ENCODE measurements at places on chromosomes 7 and 10.

DNA sequence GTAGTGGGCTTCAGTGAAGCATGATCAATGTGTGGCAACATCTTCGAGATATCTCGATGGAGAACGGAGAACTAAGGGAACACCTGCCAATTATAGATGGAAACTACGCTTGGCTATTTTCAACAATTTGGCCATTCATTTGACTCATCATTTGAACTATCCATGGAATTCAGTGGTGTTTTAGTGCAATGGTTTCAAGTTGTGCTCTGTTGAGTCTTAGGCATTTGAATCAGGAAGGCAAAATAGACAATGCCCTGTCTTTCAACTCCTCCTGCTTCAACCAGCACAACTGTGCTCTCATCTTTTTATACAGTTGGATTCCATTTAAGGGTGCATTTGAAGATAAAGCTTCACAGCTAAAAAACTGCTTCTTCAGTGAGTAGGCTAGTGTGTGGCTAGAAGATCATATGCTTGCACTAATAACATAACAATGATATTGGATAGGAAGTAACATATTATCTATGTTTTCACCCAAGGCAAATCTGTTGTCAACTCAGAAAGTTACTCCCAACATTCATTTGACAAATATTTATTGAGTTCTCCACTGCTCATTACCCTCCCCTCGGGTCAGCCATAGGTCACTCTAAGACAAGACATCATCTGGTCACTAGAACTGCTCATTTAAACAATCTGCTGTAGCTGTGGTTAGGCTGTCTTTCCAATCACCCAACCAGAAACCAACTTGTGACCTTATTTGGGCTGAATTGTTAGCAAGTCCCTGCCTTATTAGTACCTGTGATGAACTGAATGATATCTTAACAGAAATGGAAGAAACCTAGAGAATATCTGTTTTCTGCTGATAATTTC is 314.1 kb upstream of the SP4 start:
- DNase-seq = no peak

- DNase-seq = no peak
These were observed 116.7 kb upstream of the TMEM106B start for GRCh38 chr7:12094365-12094921.

GRCh38 chr10:100654782-100655325 is 90.5 kb upstream of the PAX2 start:
- DNase-seq = no peak

GRCh38 chr10:13272164-13272571 is 27.7 kb downstream of the PHYH start:
- DNase-seq = no peak

DNA sequence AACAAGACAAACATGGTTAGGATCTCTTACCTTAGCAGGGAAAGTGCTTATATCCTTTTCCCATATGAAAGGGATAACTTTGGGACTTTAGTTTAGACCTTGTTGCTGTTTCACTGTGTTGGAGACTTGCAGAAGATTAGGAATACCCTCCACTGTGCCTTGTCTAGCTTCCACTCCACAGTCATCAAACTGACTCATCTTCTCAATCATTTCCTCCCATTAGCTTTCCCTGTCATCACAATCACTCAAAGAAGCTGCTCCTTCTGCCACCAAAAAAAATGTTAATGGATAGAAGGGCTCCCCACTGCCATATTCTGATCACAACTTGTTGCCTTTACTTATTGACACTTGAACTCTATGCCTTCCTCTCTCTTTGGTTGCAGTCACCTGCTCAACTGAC is 16.8 kb downstream of the GNG11 start:
- no peak for DNase-seq

DNA sequence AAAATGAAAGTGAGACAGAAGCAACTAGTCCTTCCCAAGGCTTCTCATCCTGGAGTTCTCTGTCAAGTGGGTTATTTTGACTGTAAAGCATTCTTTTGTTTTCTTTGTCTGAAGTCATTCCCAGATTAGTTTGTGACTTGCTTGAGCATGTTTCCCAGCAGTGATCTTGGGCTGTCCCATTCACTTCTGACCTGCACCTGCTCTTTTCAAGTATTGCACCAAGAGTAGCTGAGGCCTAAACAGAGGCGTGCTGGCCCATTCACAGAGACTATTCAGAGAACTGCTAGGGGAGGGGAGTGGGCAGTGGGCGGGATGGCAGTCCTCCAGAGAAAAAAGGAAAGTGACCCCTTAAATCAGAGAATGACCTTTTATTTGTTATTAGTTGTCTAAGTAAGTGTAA is 61.3 kb downstream of the CACNA2D1 start:
- DNase-seq = no peak

GRCh38 chr7:114368492-114368891 is 46.1 kb upstream of the FOXP2 start:
- DNase-seq = no peak

DNA sequence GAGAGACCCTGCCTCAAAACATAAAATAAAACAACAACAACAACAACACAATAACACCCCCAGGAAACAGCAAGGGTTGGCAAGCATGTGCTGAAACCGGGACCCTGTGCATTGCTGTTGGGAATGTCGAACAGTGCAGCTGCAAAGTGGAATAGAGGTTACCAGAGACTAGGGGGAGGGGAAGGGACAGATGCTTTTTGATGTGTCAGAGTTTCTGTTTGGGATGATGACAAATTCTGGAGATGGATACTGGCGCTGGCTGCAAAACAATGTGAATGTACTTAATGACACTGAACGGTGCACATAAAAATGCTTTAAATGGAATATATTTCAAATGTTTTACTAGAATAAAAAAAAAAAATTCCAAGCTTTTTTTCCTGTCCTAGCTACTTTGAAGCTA is 241.8 kb downstream of the TEX36 start:
- DNase-seq = no peak

GRCh38 chr7:73844131-73844547 is 1.8 kb upstream of the METTL27 start:
- DNase-seq = no peak

DNA sequence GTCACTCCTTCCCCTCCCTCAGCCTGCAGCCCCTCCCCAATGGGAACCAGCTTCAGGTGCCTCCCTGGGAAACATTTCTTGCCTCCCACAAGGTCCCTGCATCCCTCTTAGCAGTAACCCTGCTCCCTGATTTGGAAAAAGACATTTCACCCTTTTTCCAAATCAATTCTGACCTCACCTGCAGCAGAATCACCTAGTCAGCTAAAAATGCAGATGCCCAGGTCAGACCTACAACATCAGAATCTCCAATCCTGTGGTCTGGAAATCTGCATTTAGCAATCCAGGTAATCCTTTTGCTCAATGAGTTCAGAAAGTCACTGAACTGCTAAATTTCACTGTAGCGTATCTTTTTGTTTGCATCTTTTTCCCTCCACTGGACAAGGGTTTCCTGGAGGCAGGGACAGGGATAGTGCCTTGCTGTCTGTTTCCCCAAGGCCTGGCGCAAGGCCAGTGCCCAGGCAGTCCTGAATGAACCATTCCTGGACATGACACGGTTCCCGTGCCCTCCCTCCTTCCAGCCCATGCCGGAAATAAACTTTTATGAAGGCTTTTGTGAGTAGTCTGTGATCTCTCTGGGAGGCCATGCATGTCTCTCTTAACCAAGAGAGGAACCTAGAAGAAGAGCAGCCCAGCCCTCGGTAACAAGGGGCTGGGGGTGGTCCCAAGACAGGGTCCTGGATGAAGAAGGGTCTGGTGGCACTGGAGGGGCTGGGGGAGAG is 44.0 kb downstream of the COL13A1 start:
- no peak for DNase-seq

GRCh38 chr10:72108830-72109635 is 20.7 kb upstream of the SPOCK2 start:
- no peak for DNase-seq

GRCh38 chr7:149776848-149777407 is 3.5 kb upstream of the ZNF467 start:
- DNase-seq = no peak

DNA sequence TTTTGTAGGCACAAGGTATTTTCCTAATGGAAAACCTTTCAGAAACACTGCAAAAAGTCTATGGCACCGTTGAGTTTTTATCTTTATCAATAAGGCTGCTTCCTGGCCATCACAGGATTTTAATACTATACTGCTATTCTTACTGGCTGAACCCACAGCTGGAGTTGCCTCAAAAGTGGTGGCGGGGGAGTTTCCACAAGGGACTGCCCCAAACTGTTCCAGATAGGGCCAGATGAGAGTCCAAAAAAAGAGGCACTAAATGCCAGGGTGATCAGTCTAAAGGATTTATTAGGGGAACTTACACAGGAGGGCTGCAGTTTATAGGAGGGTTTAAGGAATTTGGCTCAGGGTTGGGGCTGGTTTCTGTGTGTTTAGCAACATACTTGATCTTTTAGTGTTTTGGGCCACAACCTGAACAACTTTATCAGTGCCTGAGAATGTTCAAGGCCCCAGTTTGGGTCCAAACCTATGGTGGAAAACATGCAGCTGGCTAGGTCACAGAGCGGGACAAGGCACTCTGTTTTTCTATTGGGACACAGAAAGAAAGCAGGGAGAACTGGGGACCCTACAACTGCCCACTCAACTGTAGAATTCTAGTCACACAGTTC is 41.4 kb downstream of the STAM start:
- DNase-seq = no peak

- DNase-seq = no peak
These were observed 9.0 kb upstream of the PIP4K2A start for GRCh38 chr10:22723343-22723779.

Data from activated naive CD4-positive, alpha-beta T cell (primary cell).